HT-29 (cell line): ENCODE measurements at places on chromosomes 11 and 22.

- no peak for DNase-seq
Observed at GRCh38 chr22:41910050-41911000, 4.5 kb downstream of the SHISA8 start.

DNA sequence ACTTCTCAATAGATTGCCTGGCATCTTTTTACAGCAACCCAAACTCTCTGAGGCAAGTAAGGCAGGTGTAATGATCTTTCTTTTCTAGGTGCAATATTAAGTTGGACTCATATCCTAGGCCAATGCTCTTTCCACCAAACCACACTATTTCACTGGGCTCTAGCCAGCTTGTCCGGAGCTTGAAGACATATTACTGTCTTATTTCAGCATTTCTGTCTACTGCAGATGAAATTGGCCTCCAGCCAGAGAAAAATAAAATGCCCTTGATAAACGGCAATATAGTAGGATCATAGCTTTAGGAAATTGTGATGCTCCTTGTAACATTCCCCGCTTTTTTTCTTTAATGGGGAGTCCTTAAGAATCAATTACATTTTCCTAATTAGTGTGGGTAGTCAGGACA lies 48.1 kb downstream of the SPON1 start:
- no peak for DNase-seq

DNA sequence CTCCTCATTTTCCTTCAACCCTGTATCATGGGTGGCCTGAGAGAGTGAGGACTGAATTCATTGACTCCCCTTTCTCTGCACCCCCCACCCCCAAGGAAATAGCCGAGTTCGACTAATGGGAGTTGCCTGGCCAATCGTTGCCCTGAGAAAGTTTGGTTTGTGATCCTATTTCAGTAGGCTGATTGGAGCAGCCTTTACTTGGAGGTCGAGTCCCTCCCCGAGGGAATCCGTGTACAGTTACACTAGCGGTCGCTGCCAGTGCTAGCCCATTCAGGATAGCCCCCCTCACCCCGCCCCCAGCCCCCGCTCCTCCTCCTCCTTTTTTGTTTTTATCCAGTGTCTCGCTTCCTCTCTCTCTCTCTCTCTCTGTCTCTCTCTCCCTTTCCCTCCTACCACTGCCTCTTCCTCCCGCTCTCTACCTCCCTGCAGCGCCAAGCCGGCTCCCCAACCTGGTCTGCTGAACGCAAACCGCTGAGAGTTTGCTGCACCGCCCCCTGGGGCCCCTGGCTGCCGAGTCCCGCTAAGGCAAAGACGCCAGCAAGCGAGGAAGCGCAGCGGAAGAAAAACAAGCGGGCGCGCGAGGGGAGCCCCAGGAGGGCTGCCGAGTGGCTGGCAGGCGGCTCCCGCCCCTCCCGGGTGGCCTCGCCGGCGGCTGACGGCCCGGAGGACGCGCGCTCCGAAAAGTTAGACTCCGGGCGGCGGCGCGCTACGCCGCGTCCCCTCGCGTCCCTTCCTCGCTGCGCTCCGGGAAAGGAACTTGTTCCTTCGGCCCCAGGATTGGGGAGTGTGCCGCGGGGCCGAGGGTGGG lies at the start of gene GRAMD1B:
GRAMD1B (plus strand) TSS at position 357 of the 808 bp plus-strand sequence. CDS start 524 bp downstream, outside the sequence.
- no peak for DNase-seq

DNA sequence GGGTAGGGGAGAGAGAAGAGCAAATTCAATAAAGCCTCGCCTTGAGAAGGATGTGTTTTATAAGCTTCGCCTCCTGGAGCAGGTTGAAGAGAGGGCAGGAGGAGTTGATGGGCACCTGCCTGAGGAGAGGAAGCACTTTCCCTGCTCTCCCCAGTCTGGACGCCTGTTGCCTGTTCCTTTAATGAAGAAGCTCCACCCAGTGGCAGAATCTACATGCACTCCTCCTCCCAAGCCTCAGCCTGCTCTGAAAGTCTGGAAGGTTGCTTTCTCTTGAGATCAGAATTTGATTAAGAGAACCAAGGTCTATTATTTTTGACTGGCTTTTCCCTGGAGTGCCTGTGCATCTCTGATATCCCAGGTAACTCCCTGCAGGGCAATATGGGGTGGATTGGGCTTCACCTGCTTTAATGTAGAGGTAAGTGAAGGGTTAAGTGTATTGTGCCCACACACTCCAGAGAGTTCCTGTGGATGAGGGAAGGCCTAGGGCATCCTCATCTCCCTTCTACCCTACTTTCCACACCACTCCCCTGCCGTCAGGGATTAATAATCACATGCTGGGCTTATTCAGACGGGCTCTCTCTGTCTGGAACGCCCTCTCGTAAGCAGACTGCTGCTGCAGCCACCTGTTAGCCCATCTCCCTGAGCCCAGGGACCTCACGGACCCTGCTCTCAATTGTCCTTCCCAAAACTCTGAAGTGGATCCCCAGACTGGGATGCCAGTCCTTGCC lies 22.3 kb downstream of the NTM start:
- DNase-seq = peak; percentile 45

DNA sequence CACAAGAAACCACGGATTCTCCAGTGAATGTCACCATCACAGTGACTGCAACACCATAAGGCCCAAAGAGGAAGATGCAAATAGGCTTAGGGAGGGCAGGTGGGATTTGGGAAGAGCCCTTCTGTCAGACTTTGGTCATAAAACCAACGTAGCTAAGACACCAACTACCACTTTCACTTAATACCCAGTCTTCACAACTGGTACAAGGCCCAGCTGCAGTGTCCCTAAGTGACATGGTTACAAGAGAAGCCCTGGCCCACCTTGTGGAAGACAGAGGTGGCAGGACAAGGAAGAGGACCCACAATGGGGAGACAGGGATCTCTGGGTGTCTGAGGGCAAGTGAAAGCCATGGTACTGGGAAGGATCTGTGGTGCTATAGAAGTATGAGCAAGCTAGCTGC lies 10.0 kb downstream of the VSIG10L2 start:
- DNase-seq = no peak

- DNase-seq = no peak
Observed at GRCh38 chr11:119626197-119626841, 102.7 kb downstream of the NECTIN1 start.

DNA sequence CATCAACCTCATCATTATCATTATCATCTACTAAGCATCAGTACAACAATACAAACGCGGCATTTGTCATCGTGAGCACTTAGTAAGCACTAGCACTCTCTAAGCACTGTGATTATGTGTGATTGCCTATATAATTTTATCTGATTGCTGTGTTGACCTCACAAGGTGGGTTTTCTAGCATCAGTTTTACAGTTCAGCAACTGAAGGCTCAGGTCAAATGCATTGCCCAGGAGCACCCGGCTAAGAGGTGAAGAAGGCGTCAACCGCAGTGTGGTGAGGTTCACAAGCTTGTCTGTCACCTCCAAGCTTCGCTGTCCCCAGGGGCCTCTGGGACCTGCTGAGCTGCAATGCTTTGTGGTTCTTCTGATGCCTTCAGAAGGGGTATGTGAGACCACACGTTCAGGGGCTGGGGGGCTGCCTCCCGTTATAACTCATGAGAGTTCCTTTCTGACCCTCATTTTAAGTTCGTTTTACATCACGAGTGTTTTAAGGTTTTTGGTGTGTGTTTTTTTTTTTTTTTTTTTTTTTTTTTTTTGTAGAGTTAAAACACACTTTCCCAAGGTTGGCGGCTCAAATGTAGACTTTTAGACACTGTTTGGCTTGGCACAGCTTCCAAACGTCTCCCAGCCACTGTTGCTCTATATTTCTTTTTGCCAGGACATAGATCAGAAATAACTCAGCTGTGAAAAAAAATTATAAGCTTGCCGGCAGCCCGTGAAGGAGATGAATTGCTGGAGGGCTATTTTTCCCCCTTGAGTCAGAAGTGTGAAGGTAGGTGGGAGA lies 33.8 kb upstream of the SCUBE1 start:
- no peak for DNase-seq

DNA sequence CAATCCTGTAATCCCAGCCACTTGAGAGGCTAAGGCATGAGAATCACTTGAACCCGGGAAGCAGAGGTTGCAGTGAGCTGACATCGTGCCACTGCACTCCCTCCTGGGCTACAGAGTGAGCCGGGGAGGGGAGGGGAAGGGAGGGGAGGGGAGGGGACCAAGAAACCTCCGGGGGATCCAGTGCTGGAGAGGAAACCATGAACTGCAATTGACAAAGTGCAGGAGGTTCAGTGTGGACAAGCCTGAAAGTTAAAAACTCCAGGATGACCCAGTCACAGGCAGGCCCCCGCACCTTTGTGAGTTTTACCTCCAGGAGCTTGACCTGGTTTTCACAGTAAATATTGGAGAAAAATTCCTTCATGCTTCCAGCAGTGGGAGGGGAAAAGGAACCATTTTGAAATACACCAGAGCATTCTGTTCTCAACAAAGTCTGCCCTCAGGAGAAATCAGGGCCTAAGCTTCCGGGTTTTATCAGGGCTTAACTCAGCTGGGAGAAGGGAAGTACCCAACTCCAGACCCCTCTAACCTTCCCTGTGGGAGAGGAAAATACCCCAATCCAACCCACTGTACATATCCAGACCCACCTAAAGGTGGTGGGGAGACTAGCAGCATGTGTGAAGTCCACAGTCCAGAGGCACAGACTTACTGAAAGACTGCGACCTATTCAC lies 15.5 kb upstream of the ZFTA start:
- no peak for DNase-seq

DNA sequence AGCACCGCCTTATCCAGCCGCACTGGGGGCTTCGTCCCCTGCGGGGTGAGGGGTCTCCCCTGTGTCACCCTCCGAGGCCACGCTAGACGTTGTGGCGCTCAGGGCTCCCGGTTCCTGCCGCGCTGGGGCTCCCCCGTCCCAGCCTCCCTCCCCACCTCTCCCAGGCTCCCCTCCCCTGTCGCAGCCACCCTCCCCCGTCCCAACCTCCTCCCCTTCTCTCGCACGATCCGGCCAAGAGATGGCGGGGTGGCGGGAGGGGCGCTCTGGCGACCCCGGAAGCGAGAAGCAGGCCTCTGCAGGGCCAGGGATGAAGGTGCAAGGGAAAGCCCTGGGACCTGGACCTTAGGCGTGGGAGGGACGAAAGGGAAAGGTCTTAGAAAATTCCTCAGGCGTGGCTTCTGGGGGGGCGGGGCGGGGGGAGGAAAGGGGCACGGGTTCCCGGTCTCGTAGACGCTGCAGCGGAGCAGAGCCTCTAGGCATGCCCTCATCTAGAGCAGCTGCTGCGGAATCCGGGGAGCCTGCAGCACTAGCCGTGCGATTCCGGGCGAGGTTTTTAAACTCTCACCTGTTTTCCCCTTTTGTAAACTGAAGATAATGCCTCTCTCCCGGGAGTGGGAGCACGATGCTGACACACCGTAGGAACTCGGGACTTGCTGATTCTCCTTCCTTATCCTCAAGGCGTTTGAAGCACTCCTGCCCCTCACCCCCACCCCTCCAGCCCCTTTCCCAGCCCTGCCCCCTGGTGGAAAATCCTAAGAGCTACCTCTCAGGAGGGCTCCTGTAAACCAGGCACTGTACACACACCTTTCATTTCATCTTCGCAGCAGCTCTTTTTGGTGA lies 14.4 kb downstream of the KCNJ5 start:
- DNase-seq = peak; percentile 65

GRCh38 chr11:70297341-70297740 lies 26.9 kb downstream of the PPFIA1 start:
- no peak for DNase-seq

DNA sequence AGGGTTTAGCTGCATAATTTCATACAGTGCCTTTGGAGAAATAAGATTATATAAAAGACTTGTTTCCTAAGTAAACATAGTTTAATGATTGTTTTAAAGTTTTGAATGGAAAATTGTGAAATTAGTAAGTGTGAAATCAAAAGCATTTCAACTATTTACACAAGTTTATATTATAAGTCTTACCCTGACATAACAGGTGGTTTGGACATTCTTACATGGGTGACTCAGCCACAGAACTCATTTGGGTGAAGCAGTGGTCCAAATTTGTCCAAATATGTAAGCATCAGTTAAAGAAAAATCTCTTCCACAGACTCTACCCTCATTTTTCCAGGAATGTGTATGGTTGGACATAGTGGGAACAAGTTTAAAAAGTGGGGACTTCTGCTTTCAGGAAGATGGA lies 68.0 kb downstream of the USP47 start:
- no peak for DNase-seq

DNA sequence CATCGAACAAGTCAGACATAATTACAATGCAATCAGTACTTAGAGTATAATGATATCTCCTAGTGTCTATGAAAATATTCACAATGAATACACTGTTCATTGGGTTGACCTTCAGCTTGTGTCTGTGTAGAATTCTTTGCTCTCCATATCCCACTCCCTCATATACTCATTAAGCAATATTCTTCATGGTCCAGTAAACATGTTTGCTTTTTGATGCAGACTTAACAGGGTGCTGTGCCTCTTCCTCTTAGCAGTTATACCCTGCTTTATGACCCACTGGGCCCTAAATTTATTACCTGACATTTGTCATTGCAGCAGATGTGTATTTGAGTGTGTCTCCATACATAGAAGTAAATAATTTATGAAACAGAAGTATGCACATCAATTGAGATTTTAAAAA lies 352.5 kb upstream of the CCDC179 start:
- no peak for DNase-seq

GRCh38 chr22:39545386-39546365 lies 13.1 kb upstream of the RPS19BP1 start:
- DNase-seq = peak; percentile 57

- no peak for DNase-seq
Observed at GRCh38 chr11:134512571-134513538, 100.8 kb upstream of the B3GAT1 start.

- DNase-seq = no peak
Observed at GRCh38 chr11:45031912-45032519, 81.3 kb upstream of the TP53I11 start.

GRCh38 chr11:96103102-96103501 lies 179.2 kb upstream of the MTMR2 start:
- DNase-seq = no peak

DNA sequence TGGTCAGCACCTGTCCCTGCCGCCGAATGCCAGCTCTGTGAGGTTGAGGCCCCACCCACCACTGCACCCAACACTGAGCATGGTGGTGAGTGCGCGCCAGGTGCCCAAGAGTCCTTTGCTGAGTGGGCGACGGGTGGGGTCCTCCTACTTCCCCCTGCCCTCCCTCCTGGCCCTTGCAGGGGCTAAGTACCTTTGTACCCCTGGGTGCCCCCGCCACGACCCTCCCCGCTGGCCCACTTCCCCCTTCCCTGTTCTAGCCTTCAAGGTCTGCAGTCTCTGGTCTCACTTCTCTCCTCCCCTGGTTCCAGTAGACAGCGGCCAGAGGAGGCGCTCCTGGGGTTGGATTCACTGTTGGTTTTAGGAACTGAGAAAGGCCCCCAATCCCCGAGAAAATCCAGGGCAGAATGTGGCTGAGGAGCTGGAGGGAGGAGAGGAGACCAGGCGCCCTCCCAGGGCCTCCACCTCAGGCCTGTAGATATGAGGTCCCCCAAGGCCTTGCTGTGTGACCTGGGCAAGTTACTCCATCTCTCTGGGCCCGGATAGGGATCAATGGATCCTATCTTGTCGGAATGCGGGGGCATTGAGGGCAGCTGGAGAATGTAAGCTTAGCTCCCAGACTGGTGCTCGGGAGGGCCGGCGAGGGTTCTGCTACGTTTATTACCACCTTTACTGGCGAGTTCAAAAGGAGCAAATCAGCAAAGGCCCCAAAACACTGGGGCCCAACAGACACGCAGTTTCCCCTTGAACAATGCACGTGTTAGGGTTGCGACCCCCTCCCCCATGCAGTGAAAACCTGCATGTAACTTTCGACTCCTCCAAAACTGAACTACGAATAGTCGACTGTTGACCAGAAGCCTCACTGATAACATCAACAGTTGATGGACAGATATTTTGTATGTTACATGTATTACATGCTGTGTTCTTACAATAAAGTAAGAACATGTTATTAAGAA lies 31.9 kb upstream of the SMIM38 start:
- no peak for DNase-seq

- no peak for DNase-seq
Observed at GRCh38 chr11:129620237-129621104, 195.2 kb upstream of the TMEM45B start.

- peak; percentile 85 for DNase-seq
Observed at GRCh38 chr11:3849297-3849874, 6.1 kb upstream of the STIM1 start.
